ENCODE measurements at places on chromosomes 6 and 20.
A peak's percentile ranks its signal among the peaks of the same experiment; 100 is the strongest.

DNA sequence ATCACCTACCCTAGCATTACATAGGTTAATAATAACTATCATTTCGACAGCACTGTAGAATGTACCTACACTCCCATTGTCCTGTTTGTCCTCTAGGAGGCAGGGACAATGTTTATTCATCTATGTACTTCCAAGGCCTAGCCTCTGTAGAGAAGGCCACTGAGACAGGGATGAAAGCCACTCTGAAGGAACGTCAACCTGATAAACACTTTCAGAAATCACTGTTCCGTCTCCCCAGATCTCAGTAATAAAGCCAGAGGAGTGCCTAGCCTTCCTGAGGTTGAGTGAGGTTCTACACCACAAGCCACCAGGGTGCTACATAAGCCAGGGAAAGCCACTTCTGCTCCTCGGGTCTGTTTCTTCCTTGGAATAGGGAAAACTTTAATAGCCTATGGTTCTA, 44.8 kb downstream of the POPDC3 start:
- no peak for DNase-seq

DNA sequence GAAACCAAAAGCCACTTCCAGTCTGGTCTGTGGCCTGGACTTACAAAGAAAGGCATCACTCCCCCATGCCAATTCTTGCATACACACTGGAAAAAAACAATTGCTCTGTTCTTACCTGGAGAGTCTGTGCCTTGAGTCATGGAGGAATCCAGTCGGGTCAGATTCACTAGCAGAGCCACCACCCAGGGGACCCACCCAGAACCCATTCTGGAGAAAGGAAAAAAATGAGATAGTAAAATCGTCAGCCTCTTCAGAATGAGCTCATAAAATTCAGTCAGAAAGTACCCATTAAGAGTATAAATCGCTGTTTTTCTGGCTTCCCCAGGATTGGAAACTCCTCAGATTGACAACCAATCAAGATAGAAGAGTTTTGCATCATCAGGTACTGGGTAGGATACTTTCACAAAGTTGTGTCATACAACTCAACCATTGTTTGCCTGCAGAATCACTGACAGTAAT, at the start of gene HLA-DOB:
Gene HLA-DOB, minus strand, starts transcription at position 257 of the 459 bp plus-strand sequence. Its CDS starts 51 bp downstream, at position 206.
- DNase-seq = no peak

DNA sequence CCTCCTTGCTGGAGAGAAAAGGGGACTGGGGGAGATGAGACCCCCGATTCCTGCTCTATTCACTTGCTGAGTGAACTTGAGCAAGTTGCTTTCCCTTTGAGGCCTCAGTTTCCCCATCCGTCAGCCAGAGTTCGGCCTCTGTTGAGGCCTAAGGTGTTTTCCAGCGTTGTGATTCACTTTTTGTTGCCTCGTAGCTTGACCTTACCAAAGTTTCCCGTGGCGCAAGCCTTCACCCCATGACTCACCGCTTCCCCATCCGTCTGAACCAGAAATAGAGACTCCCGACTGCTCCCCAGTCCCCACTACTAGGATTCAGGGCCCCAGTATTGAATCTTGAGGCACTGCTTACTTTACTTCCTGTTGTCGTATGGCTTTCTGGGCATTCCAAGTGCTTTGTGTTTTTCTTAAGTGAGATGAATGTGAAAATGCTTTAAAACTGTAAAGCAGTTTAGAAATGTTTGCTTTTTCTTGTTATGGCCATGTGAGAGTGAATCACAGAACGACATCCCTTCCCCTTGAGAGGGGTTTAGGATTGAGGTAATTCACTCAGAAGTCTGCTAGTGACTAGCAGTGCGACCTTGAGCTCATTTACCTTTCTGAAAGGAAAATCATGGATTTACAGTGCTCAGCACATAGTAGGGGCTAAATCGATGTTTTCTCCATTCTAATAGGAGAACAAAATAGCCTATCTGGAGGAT, 1.2 kb downstream of the CHMP4B start:
- no peak for DNase-seq

DNA sequence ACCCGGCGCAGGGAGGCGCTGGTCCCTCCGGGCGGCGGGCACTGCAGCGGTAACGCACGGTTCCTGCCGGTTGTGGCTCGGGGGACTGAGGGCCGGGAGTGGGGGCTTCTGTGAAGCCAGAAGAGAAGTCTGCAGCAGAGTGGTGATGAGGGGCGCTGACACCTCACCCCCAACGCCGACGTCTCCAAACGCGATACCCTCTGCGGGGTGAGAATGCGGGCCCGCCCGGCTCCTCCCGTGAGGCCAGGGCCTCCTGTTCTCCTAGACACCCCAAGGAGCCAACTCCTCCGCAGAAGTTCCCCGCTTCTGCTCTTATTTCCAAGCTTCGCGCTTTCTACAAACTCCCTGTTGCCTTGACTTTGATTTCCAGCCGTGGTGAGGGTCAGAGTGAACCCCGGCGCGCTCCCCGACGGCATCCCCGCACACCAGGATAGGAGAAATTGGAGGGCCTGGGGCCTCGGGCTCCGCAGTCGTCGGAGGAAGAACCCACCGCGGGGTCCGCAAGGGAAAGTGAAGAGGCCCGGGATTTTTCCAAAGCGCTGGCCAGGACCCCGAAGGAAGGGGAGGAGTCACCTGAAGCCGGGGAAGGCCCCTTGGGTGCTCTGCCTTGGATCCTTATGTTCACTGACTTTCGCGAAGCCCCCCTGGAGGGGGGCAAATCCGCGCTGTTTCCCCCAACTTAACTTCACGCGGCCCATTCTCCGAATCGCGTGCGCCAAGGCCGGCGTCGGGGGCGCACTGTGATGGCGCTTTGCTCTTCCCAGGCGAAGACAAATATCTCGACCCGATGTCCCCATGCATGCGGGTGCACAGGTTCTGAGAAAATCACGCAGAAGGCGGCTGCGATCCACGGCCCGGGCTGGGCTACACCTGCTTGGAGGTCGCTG, 3.1 kb upstream of the INSM1 start:
- DNase-seq = no peak

- DNase-seq = no peak
Measured at GRCh38 chr6:20564269-20564668, 30.0 kb downstream of the CDKAL1 start.

GRCh38 chr6:137864812-137865508, 2.1 kb upstream of the TNFAIP3 start:
- DNase-seq = no peak

DNA sequence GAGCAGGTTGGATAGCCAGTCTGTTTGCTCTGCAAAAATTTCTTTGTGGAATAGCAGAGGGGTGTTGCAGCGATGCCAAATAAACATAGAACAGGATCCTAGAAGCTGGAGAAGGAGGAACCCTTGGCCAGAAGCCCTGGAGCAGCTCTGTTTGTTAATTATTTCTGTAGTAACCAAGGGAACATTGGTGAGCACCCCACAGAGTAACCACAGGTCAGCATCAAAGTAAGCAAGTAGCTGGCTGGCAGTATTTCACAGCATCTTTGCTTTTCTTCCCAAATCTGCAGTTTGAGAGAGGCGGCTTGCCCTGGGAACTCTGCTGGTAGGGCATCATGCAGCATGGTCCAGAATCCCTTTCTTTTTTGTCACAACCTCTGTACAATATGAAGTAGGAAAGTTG, 12.7 kb upstream of the APMAP start:
- peak; percentile 58 for DNase-seq

DNA sequence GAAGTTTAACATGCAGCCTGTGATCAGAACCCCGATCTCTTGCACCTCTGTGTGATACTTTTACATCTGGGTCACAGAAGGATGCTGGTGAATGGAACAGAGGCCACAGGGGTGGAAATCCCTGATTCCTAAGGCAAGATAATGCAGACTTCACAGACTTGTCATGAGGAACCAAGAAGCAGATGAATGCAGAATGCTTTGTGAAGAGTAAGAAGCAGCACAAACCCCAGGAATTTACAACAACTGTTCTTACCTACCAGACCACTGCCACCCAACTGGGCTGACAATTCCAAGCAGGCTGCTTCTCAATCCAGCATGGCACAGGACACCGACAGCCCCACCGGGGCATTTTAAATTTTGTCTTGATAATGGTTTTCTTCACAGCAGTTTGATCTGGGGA, 113.2 kb upstream of the CD93 start:
- DNase-seq = no peak

DNA sequence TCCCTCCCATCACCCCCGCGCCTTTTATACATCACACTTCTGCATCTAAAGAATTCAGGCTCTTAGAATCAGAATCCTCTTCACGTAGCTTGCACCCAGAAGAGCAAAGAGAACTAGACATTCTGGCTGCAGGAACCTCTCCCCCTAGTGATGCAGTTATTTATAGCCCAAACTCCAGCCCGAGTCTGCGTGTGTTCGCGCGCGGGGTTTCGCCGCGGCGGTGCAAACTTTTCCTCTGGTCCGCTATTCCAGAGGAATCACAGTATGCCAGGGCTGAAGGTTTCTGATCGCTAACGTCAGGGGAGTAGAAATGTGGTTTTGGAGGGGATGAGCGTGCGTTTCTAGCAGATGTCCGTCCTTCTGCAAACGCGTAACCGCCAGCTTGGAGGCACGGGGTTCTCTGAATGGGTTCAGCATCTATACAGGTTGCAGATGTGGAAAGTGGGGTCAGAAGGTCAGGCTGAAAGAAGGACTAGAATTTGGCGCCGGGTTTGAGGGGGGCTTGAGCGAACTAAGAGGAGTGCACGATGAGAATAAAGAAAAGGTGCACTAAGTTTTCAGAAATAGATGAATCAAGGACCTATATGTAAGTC, 1.8 kb downstream of the EPHA7 start:
- peak; percentile 39 for DNase-seq

DNA sequence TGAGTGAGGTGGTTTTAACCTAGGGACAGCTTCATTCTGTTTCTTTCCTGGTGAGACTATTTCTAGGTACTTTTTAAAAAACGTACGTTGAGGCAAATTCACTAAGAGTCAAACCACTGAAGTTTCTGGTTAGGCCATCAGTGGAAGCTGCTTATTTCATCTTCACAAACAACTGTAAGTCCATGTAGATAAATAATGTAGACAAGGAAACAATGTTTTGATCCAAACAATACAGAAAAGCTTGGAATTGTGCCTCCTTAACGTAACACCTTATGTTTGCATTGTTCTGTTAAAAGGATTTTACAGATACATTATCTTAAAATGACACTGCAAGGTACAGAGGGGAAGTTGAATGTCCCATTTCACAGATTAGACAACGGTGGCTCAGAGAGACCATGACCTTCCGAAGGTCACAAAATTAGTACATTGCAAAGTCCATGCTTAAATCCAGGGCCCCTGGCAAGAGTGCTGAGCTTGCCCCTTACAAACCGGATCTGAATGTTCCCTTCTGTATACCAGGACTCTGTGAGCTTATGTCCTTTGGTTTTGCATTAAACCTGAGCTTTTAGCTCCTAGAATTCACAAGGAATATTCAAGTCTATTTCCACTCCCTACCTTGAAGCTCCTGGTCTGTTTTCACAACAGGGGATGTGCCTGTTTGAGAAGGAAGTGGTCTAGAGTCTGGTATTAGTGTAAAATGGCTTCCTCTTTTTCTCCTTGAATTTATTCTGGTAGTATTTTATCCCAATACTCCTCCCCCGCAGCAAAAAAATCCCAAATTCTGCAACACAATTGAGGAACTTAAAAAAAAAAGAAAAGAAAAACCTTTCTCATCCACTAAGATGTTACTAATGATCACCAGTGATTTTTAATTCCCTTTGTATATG, 28.9 kb upstream of the ZNF217 start:
- no peak for DNase-seq

DNA sequence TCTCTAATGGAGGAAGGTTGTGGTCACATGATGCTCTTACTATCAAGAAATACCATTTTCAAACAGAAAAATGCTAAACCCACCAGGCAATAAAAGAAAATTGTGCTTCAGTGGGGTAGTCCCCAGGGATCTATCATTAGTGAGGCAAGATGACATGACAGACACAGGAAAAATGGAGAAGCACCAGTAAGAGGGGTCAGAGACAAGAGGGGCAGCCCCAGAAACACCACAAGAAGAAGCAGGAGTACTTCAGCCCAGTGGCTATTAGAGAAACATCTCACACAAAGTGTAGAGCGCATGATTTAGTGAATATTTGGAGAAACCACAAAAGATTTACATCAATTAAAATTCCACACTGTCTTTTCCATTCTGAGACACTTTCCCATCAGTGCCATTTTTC, 10.2 kb upstream of the TMEM200A start:
- DNase-seq = no peak

DNA sequence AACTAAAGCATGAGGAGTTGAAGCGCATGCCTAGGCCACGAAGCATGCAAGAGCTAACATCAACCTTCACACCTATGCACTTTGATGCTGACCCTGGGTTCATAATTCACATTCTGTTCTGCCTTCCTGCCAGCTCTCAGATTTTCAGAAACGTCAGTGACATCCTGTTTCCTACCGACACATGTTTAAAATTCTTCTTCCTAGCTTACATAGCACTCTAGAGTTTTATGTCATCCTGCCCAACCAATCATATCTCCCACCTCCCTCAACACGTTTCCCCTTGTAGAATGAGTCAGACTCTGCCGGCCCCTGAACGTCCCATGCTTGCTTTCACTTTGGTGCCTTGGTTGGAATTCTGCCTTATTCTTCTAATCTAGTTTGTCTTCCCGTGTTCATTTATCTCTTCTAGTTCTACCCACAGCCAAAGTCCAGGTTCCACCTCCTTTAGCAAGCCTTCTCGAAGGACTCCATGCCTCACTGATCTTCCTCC, 97.2 kb upstream of the MAP7 start:
- DNase-seq = no peak

DNA sequence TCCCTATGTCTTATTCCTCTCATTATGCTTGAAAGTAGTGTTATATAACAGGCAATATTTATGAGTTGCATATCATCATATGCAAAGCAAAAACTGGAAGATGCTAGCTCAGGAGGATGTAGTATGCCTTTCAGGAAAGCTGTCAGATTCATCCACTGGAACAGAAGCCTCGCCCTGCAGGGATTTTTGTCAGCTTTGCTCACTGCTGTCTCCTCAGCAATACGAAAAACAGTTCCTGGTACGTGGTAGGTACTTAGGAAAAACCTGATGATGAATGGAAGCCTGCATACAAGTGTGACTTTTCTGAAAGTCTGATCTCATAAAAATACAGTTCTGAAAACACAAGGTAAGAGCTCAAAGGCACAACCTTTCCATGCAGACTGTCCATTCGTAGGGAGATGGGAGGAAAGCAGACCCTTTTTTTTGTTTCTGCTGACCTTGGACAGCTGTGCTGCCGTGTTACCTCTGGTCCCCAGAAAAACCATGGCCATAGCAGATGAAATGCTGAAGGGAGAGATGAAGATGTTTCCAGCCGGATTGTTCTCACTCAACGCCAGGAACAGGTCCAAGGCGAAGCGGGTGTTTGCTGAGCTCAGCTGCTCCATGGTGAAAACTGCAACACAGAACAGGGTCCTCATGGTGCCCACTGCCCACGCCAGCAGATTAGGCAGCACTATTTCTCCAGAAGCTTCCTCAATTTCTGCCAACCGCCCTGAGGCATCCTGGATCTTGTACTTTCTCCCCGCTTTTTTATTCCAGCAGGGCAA, 1.5 kb downstream of the SERPINB1 start:
- peak; percentile 57 for DNase-seq

DNA sequence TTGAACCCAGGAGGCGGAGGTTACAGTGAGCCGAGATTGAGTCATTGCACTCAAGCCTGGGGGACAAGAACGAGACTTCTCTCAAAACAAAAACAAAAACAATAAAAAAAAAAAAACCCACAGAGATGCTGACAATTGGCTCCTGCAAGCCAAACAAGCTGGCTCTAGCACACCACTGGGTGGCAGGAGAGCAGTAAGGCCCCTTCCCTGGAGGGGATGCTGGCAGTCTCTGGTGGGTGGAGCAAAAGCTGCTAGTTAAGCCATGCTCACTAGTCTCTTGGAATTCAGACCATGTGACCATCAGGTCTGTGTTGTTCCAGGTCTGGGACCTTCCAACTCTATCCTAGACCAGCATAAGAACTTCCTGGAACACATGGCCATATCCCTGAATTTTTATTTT, 18.9 kb upstream of the DSN1 start:
- DNase-seq = peak; percentile 60
